ENCODE measurements at places on chromosomes 11 and 22.

DNA sequence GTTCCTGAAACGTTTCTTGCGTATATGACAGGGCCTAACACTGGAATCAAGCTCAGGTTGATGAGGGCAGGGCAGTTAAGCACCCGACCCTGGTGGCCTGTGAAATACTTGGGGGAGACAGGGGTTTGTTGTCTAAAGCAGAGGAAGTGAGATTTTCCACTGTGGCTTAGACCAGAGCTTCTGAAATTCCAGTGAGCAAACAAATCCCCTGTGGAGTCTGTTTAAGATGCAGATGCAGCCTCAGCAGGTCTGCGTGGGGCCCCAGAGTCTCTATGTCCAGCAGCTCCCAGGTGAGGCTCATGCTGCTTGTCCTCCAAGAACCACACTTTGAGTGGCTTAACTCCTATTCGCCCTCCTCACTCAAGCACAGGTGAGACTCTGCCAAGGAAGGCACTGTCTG, 39.1 kb upstream of the PRAME start:
- DNase-seq: no peak

GRCh38 chr11:120324932-120325810, at the start of gene TLCD5:
Gene TLCD5 (plus strand): TSS chr11:120325299. CDS start chr11:120327442, 2,143 bp downstream.
- no peak for DNase-seq

DNA sequence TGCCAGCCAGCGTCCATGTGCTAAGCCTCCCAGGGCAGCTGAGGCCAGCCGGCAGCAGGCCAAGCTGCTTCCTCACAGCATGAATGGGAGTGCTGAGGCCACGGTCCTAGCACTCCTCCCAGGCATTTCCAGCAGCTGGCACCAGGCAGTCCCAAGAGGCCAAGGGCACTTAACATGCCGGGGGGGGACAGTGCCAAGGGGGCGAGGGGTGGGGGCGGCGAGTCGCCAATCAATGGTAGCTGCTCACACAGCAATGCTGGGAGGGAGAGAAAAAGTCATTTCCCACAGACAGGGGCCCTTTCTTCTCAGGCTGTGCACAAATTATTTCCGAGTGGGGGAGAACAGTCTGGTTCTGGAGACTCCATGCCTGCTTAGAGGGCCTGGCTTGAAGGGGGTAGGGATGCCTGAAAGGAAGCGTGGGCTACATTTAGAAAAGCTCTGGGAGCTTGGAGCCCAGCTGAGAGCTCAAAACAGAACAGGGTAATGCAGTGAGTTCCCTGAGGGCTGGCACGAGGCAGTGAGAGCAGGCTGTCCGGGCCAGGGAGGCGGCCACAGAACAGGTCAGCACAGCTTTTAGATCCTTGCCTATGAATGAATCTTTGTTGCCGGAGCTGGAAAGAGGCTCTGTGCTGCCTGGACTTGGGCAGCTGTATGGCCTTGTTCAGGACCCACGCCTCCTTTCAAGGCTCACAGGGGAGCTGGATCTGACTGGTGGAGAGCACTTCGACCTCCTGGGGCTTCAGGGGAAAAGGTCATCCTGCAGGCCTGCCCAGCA, 14.4 kb upstream of the TBC1D10A start:
- no peak for DNase-seq

DNA sequence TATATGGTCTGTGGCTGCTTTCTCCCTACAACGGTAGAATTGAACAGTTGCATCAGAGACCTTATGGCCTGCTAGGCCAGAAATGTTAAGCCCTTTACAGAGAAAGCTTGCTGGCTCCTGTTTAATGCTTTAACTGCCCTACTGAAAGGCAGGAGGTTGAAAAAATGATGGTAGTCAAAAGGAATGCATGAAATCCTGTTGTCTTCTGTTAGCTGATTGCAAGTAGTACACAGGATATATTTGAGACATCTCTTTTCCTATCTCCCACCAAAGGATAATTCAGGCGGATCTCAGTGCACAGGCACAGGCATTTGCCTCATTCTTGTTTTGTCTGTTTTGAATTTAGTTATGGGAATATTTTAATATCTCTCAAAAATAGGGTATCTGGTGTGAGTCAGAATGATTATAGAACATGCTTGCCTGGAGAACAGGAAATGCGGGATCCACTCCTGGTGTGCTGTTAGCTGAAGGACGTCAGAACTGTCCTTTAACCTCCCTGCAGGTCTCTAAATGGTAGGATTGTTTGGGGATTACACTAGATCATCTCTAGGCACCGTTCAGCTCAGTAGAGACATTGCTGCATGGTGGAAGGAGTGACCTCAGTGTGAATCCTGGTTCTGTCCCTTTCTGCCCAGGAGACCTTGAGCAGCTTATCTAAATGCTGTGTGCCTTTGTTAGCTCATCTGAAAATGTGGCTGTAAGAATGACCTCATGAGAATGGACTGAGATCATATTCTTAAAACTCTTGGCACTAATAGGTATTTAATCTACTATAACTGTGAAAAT, 49.5 kb downstream of the PACS1 start:
- no peak for DNase-seq

- no peak for DNase-seq
Measured at GRCh38 chr11:101803651-101804050, 111.2 kb upstream of the CEP126 start.
